BE2C (cell line): ENCODE measurements at places on chromosomes 11 and 22.
A peak's percentile ranks its signal among the peaks of the same experiment; 100 is the strongest.

DNA sequence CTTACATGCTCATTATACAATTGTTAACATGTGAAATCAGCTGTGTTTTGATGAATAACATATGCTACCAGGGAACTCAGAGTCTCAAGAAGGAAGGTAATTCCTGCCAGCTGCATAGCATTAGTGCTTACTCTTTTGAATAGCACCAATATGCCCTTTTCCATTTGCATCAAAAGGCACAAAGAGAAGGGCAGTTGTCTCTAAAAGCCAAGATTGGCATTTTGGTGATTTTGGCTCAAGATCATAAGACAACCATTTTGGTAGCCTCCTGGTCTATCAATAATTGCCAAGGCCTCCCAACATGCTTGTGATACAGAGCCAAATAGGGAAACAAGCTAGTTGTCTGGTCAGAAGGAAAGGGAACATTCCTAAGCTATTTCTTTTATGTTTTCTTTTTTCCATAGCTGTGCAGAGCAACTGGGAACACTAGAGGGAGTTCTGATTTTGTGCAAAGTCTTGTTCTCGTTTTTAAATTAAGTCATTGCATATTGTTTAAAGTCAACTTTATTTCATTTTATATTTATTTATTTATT lies 416.7 kb upstream of the CHORDC1 start:
- DNase-seq = no peak

GRCh38 chr11:67449116-67449844 lies 3.2 kb downstream of the GPR152 start:
- DNase-seq = no peak

GRCh38 chr11:84825106-84825660 lies 802.0 kb downstream of the DLG2 start:
- no peak for DNase-seq

DNA sequence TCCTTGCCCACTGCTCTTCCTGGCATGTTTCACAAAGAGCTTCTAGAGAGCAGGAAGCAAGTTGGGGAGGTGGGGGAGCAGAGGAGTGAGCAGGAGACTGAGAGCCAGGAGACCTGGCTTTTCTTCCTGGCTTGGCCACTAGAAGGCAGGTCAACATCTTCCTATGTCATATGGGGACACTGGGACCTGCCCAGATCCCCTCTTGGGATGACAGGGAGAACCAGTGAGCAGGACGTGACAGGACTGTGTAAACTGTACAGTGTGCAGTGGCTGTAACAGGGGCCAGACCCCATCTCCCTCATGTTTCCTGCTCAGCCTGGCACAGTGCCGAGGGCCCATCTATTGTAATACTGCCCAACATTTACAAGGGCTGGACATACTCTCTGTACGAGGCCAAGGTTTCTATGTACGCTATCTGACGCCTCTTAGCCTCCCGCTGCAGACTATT lies 29.4 kb downstream of the GDPD5 start:
- DNase-seq = peak; percentile 48

GRCh38 chr22:21970037-21970799 lies 12.4 kb downstream of the TOP3B start:
- no peak for DNase-seq

- no peak for DNase-seq
These were observed 96.3 kb downstream of the SWAP70 start for GRCh38 chr11:9760193-9760575.
